ENCODE measurements at places on chromosomes 1 and 21.
A peak's percentile ranks its signal among the peaks of the same experiment; 100 is the strongest.

DNA sequence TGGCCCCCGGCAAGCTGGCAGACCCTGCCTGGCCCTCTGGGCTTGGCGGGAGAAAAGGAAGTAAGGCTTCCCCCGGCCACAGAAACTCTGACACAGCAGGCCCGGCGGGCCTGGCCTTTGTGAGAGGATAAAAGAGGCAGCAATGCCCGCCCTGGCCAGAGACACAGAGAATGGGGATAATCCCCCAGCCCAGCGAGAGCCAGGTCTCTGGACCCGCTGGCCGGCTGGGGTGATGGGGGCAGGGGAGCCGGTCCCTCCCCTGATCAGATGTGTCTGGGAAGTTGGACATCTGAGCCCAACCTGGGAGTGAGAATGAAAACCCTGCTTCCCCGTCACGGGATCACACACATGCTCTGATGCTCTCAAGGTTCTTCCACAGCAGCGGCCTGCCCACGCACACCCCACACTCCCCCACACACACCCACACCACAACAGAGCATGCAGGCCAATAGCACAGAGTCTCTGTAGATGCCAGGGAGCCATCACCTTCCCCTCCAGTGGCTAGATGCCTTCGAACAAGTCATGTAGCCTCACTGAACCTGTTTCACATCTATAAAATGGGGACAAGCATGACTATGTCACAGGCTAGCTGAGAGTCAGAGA, 4.2 kb downstream of the RSPO1 start:
- no peak for DNase-seq

GRCh38 chr1:23594927-23595353, 35.6 kb upstream of the ID3 start:
- DNase-seq = no peak

GRCh38 chr1:7769673-7770412, 1.3 kb upstream of the VAMP3 start:
- DNase-seq = no peak

DNA sequence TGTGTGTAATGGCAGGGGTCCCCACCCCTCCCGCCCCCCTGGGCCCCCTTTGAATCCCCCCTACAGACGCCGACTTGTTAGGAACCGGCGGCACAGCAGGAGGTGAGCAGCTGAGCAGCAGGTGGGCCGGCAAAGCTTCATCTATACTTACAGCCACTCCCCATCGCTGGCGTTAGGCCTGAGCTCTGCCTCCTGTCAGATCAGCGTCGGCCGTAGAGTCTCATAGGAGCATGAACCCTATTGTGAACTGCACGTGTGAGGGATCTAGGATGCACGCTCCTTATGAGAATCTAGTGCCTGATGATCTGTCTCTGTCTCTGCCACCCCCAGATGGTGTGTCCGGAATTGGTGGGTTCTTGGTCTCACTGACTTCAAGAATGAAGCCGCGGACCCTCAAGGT, 14.9 kb upstream of the VPS26C start:
- peak; percentile 43 for DNase-seq

GRCh38 chr1:109722908-109723691, 11.0 kb downstream of the GSTM5 start:
- no peak for DNase-seq

- DNase-seq = no peak
These were observed 125.3 kb downstream of the TRABD2B start for GRCh38 chr1:47871799-47872353.
